ENCODE measurements at places on chromosomes 4 and X. TPM values are rescaled to one million over a fixed set of nuclear protein-coding genes. Genes with fewer than 3 reads are reported as not detected.

CENPVL2 gene
- total RNA-seq: not detected

GRCh38 chr4:98996056-98996764 is 689 bp downstream of the METAP1 start:
- peak overlapping the region; percentile 87 for H3K27ac ChIP-seq
- peaks cover 4% of the 10 kb centered on the region for H3K4me1 ChIP-seq
- peak; percentile 33 for DNase-seq
- no peaks in the 10 kb centered on the region for H3K36me3 ChIP-seq

- H3K4me1 ChIP-seq: no peaks in the 10 kb centered on the region
- no peaks in the 10 kb centered on the region for H3K36me3 ChIP-seq
- H3K27ac ChIP-seq: no peak overlapping the region
Measured at GRCh38 chrX:72100824-72101351, 30.8 kb downstream of the RTL5 start.

GRCh38 chrX:125108921-125109320 is 210.8 kb upstream of the TEX13C start:
- DNase-seq: no peak
- no peaks in the 10 kb centered on the region for H3K4me1 ChIP-seq
- no peak overlapping the region for H3K27ac ChIP-seq
- H3K4me3 ChIP-seq: no peak overlapping the region
- H3K36me3 ChIP-seq: no peaks in the 10 kb centered on the region

DNA sequence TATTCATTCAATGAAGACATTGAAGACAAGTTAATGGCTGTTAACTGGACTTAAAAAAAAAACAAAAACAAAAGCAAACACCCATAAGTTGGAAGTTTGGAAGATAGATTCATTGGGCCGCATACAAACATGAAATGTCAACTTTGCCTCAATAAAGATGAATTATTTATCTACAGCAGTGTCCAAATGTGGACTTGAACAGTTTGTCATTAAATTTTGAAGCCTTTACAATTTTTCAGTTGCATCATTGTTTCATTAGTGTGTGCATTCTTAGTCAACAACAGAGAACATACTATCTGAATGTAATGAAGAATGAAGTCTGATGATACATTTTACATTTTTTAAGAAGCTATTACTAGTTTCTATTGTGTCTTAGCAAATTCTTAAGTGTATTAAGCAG is 152.1 kb downstream of the SLIT2 start:
- H3K4me1 ChIP-seq: no peaks in the 10 kb centered on the region
- no peaks in the 10 kb centered on the region for H3K27me3 ChIP-seq

Data from colonic mucosa (tissue), 4 donors.